ENCODE measurements at places on chromosomes 6 and 20.

DNA sequence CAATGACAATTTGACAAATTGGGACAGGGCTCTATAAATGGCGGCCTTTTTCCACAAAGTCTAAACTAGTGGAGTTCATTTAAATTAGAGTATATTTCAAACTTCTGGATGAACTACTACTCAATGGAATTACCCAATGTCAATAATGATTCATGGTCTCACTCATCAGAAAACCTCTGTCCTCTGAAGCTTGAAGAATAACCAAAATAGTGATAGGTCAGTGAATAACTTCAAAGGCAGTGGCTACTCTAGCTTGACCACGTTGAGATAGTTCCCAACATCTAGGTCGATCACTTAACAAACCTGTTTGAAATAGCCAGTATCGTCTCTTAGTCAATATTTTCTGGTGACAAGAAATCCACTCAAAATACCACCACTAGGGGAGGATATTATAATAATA lies 197.6 kb downstream of the HDGFL1 start:
- DNase-seq = no peak

DNA sequence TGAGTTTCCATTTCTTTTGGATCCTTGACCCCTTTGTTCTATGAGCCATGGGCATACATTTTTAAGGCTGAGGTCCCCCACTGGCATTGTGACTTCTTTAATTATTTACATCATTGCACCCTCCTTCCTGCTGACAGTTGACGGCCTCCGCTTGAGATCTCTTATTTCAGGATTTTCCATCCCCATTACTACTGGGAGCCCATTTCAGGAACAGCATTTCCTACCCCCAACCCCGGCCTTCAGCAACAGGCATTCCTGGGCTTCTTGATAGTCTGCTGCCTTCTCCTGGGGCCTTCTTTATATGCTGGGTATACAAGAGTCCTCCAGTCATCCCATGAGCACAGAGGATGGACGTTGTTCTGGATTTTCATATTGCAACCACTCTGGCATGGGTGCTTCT lies 3.8 kb downstream of the ULBP1 start:
- no peak for DNase-seq

DNA sequence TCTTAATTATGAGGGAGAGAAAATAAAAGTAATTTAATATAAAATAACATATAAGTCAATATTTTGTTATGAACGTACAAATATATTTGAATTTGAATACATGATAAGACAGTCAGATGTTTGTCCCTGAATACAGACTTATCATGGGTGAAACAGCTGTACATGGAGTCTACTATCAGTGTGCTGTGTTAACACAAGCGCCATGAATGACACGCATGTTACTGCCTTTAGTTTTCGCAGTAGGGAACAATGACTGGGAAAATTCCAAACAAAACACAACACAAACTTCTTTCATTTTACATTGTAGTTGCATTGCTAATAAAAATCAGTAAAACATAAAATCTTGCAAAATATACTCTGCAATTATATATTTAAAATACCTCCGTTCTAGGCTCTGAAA lies 108.6 kb downstream of the FBXO5 start:
- DNase-seq = no peak

GRCh38 chr6:14747881-14748520 lies 497.9 kb upstream of the JARID2 start:
- peak; percentile 63 for DNase-seq

GRCh38 chr6:45436544-45437438 lies 59.1 kb upstream of the SUPT3H start:
- DNase-seq = peak; percentile 86

GRCh38 chr20:36308986-36309385 lies 2.8 kb downstream of the DLGAP4 start:
- no peak for DNase-seq

GRCh38 chr6:115782612-115783011 lies 278.1 kb downstream of the FRK start:
- no peak for DNase-seq

GRCh38 chr6:136962661-136963060 lies 40.6 kb downstream of the SLC35D3 start:
- DNase-seq = no peak

- peak; percentile 31 for DNase-seq
Observed at GRCh38 chr6:139282684-139283083, 9.1 kb downstream of the TXLNB start.

DNA sequence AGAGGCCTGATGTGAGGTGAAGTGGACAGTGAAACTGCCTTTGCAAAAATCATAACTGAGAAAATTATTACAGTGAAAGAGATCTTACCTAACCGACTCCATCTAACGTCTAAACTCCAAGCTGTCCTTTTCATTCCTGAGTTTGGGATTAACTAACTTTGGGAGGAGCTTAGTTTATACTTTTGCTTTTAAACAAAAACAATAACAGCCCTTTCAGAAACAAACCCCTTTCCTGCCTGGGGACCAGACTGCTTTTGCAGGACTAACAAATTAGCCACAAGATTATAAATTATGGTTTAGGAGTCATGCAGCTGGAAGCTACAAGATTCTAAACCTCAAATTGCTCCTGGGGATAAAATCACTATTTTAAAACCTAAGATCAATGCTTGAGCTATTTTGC lies 38.6 kb upstream of the HFE start:
- no peak for DNase-seq

DNA sequence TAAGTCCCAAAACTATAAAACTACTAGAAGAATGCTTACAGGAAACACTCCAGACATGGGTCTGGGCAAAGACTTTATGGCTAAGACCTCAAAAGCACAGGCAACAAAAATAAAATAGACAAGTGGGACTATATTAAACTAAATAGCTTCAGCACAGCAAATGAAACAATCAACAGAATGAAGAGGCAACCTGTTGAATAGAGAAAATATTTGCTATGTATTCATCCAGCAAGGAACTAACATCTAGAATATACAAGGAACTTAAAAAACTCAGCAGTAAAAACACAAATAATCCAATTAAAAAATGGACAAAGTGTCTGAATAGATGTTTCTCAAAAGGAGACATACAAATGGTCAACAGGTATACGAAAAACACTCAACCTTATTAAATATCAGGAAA lies 30.4 kb downstream of the HLA-G start:
- DNase-seq = no peak

Data from activated CD4-positive, alpha-beta T cell treated with anti-CD3 and anti-CD28 coated beads, Interleukin-2, Interleukin-6, amounts not matched to agents 100 ng/mL and 50 ng/mL, durations not matched to agents 16 hours and 8 hours (primary cell).